ENCODE measurements at places on chromosomes 5 and 9.

- no peak for DNase-seq
These were observed 7.8 kb upstream of the NDUFB6 start for GRCh38 chr9:32580631-32581300.

- DNase-seq, result peak; percentile 66
These were observed 5.6 kb upstream of the IARS1 start for GRCh38 chr9:92299116-92299515.

DNA sequence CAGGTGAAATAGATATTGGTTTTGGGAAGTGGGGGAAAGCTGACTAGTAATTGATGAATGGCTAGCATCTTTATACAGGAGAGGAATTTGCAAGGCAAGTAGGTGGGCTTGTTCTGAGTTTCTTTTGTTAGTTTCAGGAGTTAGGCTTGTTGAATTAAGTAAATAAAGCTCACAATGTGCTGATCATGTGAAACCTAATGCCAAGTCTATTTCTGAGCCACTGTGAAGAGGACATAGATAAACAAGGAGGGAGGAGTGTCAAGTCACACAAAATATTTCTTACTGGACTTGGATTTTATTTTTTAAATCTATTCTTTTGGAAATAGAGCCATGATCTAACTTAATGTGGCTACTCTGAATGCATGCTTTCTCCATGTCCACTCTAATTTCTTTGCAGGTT lies 19.9 kb downstream of the GDA start:
- no peak for DNase-seq

- DNase-seq, result no peak
These were observed 947.3 kb upstream of the COX7C start for GRCh38 chr5:85670417-85670816.

- peak; percentile 15 for DNase-seq
These were observed 86.5 kb upstream of the FSTL4 start for GRCh38 chr5:133698646-133699526.

- no peak for DNase-seq
These were observed 9.1 kb downstream of the ENHO start for GRCh38 chr9:34513567-34514214.

GRCh38 chr9:69905286-69905685 lies 84.7 kb downstream of the CFAP95 start:
- no peak for DNase-seq

GRCh38 chr5:149170299-149170698 lies 29.0 kb downstream of the ABLIM3 start:
- DNase-seq, result no peak

DNA sequence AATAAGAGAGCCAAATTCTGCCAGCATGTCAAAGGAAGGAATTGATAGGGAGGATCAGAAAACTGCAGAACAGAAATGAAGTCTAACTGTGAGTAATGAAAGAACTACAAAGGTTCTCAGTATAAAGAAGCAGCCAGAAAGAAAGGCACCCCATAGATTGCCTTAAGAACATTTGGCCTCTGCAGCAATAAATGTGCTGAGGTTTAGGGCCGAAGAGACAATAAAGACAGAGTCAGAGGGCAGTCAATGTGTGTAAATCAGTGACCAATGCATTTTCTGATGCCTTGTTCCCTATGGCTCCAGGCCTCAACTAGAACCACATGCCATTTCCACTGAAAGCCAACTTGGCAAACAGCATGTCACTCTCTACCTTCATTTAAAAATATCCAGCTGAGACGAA lies 281.0 kb downstream of the HINT1 start:
- no peak for DNase-seq

DNA sequence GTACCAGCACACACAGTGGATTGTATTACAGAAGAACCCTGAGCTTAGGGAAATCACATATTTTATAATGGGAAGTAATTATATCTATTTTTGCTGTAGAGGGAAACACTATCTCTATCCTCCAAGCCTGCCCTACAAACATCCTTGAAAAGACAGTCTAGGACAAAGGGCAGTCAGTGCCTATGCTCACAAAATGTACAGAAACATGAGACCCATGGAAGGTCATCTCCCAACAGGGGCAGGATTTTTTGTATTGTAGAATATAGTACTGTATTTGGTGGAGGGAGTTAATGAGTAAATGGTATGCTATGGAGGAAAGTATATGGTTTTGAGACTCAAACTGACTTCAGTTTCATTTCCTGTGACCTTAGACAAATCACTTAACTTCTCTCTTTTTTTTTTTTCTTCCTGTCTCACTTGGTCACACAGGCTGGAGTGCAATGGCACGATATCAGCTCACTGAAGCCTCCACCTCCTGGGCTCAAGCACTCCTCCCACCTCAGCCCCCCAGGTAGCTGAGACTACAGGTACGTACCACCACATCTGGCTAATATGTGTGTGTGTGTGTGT lies 5.8 kb upstream of the RAB14 start:
- peak; percentile 73 for DNase-seq

DNA sequence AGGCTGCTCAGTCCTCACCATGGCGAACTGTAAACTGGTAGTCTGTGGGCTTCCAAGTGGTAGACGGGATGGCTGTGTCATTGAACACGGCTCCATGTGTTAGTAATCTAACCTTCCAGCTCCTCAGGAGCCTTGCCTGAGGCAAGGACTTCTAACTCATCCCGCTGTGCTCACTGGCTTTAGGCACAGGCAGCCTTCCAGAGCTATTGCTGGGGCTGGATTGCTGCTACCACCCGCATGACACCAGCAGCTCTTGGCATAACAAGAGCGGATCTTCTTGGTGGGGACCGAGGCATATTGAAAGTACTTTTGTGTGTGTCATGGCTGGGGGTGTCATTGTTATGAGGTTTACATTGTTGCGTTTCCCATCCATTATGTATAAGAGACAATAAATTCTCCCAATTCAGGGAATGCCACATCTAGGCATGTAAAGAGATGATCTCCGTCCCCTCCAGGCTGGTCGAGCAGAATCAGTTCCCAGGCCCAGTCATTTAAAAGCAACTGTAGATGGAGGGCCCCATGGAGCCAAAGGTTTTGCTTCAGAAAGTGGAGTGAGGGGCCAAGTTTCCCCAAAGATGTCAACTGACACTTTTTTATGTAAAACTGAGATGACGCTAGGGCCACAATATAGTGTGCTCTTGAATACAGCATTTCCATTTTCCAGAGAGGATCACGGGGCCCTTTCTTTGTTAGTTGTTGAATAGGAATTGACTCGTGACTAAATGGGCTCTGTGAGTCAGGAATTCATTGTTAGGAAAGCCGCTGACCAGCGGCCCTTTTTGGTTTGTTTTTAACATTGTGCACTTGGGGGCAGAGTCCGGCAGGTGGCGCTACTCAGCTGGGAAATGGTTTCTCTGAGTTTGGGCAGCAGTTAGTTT lies 759.5 kb downstream of the TAF11L14 start:
- DNase-seq, result peak; percentile 47

GRCh38 chr5:107869438-107870115 lies 198.8 kb upstream of the EFNA5 start:
- no peak for DNase-seq

- DNase-seq, result peak; percentile 11
These were observed 967 bp downstream of the ANKRD31 start for GRCh38 chr5:75235711-75236110.

DNA sequence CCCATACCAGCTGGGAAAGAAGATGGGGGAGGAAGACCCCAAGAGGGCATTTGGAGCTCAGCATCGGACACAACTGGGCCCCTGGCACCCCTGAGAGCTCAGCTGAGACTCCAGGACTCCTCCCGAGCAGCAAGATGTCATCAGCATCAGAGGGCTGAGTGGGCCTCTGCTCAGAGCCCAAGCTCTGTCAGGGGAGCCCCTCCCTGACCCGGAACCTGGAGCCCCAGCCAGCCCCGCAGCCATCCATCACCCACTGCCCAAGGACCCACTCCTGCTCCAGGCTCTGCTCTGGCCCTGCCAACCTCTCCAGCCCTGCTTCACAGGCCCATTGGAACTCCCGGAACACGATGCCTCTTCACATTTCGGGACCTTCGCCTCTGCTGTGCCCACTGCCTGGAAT lies 9.8 kb downstream of the NR5A1 start:
- no peak for DNase-seq

GRCh38 chr5:59390074-59390659 lies 503.4 kb downstream of the PDE4D start:
- peak; percentile 53 for DNase-seq

- DNase-seq, result no peak
These were observed 127.7 kb upstream of the PIK3R1 start for GRCh38 chr5:68087866-68088265.

GRCh38 chr5:151094852-151095245 lies 14.0 kb upstream of the TNIP1 start:
- no peak for DNase-seq

GRCh38 chr5:16886793-16887345 lies 49.2 kb downstream of the MYO10 start:
- no peak for DNase-seq

GRCh38 chr9:122032346-122032745 lies 60.8 kb downstream of the TTLL11 start:
- no peak for DNase-seq
